ENCODE measurements at places on chromosomes 4 and X.

- DNase-seq, result no peak
Measured at GRCh38 chr4:13478131-13478530, 6.0 kb downstream of the RAB28 start.

GRCh38 chr4:53854991-53855568 is 209.3 kb downstream of the CHIC2 start:
- no peak for DNase-seq

- DNase-seq, result peak; percentile 19
Measured at GRCh38 chr4:48361012-48361400, 19.7 kb downstream of the SLAIN2 start.

- DNase-seq, result peak; percentile 49
Measured at GRCh38 chrX:41824551-41824950, 98.8 kb downstream of the CASK start.

GRCh38 chr4:149112109-149112508 is 669.9 kb upstream of the NR3C2 start:
- DNase-seq, result no peak

GRCh38 chr4:81512001-81512756 is 40.5 kb upstream of the RASGEF1B start:
- DNase-seq, result no peak

DNA sequence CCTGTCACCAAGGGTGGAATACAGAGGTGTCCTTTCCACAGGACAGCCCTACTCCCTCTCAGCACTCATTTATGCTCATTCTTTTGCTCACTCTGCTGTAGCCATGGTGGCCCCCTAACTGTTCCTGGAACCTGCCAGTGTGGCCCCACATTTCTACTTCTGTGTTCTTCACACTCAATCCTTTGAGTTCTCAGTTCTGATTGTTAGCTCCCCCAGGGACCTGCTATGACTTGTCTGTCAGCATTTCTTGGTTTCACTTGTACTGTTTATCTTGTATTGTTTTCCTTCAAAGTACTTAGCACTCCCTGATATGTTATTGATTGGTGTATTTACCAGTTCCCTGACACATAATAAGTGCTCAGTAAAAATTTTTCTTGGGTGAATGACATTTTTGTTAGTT is 14.9 kb downstream of the VBP1 start:
- DNase-seq, result no peak

DNA sequence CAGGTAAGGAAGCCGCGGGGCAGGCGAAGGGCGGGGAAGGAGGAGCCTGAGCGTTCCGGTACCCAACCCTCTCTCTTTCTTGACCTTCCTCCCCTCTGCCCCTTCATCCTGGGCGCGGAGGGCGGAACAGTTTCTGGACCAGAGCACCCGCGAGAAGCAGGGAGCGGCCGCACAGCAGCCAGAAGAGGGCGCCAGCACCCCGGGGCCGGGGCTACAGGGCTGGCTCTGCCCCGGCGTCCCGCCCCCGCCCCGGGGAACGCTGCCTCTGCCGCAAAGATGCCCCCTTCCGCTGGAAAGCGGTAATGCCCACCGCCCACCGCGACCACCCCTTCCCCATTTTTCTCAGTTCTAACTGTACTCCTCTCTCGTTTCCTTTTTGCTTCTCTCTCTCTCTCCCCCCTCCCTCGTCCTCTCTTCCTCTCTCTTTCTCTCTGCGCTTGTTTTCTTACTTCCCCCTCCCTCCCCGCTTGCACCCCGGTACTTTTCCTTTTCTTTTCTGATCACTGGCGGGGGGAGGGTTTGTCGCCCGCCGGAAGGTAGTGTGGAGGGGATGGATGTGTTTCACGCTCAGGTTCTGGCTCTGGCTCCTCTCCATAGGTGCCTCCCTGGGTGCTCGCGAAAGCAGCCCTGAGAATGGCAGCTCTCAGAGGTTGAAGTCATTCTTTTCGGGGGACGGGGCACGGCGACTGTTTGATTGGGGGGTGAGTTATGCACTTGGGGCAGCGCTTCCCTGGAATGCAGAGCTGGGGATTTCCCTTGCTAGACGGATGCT is 13.1 kb upstream of the PRDM8 start:
- DNase-seq, result no peak

DNA sequence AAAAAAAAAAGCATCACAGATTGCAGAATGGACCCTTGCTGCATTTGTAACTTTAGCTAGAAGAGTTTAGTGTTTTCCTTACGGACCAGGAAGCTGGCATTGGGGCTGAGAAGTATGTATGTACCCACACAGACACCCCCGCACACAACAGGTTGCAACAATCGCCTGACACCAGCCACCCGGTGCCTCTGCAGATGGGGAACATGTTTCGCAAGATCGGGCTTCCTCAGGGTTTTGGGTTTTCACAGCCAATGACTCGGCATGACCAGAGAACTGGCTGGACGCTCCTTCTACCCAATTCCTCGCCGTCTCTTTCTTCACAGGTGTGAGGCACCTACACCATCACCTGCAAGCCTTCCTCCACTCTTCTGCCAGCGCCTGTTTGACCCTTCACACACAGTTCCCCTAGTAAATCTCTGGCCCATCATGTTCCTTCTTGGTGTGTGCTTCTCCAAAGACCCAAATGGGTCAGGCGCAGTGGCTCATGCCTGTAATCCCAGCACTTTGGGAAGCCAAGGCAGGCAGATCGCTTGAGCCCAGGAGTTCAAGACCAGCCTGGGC is 70.4 kb downstream of the DHRSX start:
- DNase-seq, result no peak

DNA sequence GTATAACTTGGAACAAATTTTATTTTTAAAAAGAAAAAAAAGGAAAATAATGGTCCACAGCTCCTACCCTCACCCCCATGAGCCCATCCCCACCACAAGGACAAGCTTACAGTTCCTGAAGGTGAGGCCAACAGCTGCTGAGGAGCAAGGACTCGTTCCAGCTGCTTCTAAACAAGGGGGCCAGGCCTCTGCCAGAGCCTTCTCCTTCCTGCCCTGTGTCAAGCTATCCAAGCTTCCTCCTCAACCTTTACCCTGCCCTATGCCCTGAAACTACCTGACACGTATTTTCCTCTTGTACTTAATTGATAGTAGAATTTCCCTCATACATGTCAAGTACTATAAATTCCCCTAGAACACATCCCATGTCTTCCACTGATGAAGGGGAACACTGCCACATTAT is 8.8 kb downstream of the SH3D19 start:
- DNase-seq, result no peak

- DNase-seq, result peak; percentile 2
Measured at GRCh38 chr4:126221282-126221681, 906.5 kb downstream of the FAT4 start.

DNA sequence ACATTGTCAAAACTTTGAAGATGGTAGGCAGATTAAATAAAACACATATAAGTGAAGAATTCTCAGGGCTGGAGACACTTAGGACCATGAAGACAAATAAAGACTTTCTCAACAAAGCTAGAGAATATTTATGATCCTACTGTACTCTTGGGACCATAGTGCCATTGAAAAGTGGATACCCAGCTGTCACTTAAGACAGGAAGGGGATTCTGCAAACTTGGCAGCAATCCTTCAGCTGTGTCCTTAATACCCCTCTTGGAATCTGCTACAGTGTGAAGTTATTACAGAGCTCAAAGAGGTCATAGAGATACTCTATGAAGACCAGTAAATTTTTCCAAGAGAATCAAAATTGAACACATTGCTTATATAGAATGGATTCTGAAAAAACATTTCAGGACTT is 24.3 kb downstream of the PDE5A start:
- DNase-seq, result no peak

GRCh38 chrX:26822448-26822847 is 606.5 kb downstream of the MAGEB5 start:
- no peak for DNase-seq

- DNase-seq, result no peak
Measured at GRCh38 chrX:42565739-42566138, 212.2 kb downstream of the PPP1R2C start.

GRCh38 chr4:152266831-152267480 is 268.9 kb downstream of the FBXW7 start:
- no peak for DNase-seq

GRCh38 chr4:87046121-87046551 is 111.3 kb downstream of the AFF1 start:
- DNase-seq, result no peak

DNA sequence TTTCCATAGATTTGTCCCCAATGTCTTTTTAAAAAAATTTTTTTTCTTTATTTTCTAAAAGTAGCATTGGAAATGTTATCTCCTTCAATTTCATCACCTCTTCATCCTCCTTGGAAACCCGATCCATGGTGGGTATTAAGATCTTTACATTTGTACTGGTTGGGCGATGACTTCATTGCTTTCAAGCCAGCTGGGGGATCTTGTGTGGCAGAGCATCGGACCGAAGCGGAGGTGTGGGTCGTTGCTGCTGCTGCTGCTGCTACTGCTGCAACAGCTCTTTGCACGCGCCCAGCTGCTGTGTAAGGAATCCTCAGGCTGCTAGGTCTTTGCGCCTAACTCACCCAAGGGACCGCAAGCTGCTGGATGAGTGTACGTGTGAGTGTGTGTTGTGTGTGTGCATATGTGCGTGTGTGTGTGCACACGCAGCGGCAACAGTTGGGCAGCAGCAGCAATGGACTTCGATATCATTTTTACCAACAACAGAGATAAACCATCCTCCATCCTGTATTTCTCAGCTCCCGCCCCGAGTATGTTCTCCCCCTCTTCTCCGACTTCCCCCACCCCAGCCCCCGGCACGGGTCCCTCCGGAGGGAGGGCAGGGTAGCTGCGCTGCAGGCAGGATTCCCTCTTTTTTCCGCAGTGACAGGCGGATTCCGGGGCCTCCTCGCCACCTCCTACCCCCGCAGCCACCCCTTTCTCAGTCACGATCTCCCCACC is 768 bp upstream of the CDKL5 start:
- no peak for DNase-seq

GRCh38 chr4:177401658-177402273 is 40.5 kb downstream of the AGA start:
- DNase-seq, result no peak

- no peak for DNase-seq
Measured at GRCh38 chrX:71095033-71095432, 618 bp upstream of the FOXO4 start.

DNA sequence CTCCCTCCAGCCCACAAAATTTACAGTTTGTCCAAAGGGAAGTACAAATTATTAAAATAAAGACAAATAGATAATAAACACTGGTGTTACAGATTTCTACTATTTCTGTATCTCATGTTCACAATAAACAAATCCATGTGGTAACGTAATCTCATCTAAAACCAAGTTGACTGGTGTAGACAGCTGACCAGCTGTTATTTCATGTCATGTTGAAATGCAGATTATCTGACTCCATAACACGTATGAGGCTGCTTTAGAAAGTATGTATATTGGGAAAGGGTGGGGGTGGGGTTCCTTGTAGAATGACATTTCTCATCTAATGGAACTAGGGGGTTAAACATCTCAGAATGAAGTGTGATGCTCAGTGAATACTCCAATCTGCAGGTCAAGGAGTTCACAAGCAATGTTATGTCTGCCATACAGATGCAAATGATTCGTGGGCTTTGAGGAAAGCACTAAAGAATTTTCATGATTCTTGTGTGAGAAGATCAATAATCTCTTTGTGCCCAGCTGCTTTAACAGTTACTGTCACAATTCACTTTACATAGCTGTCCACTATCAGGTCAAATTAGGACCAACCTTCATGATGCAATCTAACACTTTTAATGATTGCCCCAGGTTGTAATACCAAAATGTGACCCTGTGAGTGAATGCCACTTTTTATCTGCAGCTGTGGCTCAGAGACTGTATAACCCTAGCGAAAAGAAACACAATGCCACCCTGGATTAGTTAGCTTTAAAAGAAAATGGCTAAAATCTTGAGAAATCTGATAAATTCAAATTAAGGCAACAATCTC is 114.0 kb downstream of the ENOX2 start:
- no peak for DNase-seq

GRCh38 chr4:44447563-44448504 is 775 bp downstream of the KCTD8 start:
- DNase-seq, result no peak

DNA sequence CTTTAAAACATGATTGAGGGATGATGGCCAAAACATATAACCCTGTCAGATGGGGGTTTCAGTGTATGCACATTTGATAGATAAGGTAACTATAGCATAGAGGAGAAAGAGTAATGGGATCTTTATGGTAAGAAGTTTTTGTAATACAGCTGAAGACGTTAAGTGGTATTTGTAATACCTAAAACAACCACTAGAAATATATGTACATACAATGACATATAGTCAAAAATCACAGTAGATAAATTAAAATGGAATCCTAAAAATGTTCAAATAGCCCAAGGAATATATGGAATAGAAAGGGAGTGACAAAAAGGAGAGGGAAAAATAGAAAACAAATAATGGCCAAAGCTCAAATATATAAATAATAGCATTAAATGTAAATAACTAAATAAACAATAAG is 371.3 kb upstream of the FSTL5 start:
- no peak for DNase-seq

DNA sequence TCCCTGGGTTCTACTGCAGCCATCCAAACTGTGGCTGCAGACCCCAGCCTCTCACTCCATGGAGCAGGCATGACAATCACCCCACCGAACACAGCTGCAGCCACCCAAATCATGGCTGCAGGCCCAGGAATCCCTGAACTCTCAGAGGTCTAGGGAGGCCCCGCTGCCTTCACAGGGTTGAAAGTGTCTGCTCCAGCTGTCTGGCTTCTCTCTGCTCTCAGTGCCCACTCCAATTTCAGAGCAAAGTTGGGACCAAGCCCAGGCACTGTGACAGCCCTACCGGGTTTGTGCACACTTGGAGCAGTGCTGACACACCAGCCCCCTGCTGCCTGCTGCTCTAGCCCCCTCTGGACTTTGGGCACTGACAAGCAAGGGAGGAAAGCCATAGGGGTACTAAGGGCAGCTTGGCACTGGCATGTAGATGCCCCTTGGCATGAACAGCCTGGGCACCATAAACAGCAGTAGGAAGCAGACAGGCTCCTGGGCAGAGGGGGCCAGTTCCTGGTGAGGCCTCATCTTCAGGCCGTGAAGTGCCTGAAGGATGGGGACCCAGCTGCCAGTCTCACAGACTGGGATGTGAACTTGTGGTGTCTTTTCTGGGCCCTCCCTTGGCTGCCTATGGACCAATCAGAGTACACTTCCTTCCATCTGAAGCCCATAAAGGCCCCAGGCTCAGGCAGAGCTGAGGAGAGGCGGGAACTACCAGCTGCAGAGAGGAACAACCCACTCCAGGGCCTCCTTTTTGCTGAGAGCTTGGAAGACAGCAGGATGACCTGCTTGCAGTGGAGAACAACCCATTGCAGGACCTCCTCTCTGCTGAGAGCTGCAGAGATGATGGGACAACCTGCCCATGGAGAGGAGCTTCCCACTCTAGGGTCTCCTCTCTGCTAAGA is 68.8 kb downstream of the TECRL start:
- no peak for DNase-seq

All from HFF-Myc (cell line).